IMR-90 (cell line): ENCODE measurements at places on chromosomes 1 and 21. TPM values are rescaled to one million over a fixed set of nuclear protein-coding genes. Genes with fewer than 3 reads are reported as not detected.

DNA sequence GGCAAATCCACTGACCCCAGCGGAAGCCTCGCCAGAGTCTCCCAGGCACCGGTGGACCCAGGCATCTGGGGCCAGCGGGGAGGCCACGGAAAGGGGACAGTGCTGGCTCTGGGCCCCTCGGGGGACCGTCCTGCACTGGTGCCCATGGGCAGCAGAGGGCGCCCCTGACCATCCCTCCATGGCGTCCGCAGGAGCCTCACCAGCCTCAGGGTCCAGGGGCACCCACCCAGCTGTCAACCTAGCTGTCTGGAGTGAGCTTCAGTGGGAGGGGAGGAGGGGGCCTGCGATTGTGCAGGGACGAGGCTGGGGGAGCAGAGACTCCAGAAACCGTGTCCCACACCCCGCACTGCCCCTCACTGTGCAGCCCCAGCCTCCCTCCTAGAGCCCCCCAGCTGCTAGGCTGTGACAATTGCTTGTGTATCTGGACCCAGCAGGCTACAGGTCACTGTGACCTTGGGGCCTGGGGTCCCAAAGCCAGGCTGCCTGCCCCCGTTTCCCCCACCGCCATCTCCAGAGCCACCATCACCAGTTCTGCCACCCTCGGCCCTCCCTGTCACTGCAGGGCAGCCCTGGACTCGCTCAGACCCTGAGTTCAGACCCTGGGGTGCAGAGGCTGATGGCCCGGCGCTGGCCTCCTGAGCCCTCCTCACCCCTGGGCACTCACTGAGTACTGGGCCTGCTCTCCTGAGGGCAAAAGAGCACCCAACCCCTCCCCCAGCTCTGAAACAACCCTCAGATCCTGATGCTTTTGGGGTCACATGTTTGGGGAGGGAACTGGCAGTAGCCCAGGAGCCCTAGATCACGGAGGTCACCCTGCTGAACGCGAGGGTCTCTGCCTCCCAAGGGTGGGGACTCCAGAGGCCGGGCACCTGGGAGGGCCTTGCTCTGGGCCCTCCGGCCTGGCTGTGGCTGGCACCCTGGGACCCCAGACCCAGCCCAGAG is 10.6 kb upstream of the COL6A1 start:
- peak; percentile 44 for DNase-seq

DNA sequence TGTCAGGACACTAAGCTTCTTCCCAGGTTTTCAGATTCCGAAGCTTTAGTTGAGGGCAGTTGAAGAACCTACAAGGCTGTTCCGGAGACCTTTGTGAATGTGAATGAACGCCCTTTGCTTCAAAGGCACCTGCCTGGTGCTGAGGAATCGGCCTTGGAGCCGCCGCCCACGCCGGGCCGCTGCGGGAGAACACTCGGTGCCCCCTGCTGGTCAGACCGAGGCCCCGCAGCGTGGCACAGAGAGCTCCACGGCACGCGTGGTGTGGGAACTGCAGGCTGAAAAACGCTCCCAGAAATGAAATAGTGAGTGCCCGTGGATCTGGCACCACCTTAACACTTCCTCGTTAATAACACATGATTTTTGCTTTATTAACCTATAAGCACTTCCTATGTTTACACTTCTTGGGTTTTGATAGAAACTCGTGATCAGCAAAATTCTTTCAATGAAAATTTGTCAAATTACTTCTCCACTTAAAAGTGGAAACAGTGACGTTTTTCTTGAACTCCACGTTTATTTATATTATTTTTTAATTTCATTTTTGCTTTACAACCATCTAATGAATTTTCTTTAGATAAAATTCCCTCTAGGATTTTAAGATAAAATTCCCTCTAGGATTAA is 460.6 kb downstream of the DSCAM start:
- DNase-seq = no peak

The CD53 gene
- total RNA-seq = not detected in 2 replicates

The IFI44 gene
- 2.5 and 2.7 TPM in 2 replicates for total RNA-seq

- no peak for DNase-seq
These were observed 25.0 kb upstream of the CTTNBP2NL start for GRCh38 chr1:112370996-112371395.

DNA sequence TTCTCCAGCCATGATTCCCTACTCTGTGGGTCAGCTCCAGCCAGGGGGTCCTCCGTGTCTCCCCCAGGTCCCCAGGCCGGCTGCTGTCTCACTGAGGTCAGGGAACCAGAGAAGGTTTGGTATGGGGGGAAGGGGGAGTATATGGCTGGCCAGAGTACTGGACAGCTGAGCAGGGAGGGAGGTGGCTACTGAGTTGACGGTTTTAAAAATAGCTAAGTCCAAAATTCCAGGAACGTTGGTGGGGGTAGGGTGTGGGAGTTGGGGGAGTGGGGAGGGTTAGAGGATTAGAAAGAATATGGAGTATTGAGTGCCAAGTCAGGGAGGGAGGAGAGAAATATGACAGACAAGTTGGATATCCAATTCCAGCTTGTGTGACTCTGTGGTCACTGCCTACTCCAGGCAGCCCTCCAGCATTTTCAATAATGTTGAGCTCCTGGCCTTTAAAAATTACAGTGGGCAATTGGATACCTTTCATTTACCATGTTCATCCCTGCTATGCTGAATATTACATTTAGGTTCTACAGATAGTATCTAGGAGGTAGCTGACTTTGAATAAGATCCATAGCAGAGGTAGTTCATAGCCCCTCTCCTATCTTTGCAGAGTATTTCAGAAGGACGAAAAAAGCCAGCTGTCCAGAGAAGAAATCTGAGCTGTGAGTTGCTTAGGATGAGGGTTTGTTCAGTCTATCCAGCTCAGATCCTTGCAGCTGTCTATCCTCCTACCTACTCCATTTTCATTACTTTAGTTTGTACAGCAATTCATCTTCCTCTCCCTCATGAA is at the start of gene HJV:
HJV (minus strand) TSS at position 114 of the 781 bp plus-strand sequence. CDS start 1,504 bp downstream, outside the sequence.
- no peak for DNase-seq

The STIL gene
- 17.2 and 19.2 TPM in 2 replicates for total RNA-seq

DNA sequence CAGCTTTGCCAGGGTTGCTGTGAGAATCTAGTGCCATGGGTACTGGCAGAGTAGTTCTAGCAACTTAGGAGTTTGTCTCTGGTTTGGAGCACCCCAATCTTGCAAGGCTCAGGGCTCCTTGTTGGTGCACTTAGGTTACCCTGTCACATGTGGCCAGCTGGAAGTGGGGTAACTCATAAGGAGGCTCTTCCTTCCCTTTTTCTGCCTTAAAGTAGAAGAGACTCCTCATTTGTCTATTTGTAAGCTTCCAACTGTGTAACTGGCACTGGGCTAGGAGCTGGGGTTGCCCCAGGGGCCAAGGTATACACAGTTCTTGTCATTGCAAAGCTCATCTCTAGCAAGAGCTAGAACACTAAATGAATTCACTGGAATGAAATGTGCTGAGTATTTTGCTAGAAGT is 10.6 kb downstream of the MROH7 start:
- DNase-seq = no peak

DNA sequence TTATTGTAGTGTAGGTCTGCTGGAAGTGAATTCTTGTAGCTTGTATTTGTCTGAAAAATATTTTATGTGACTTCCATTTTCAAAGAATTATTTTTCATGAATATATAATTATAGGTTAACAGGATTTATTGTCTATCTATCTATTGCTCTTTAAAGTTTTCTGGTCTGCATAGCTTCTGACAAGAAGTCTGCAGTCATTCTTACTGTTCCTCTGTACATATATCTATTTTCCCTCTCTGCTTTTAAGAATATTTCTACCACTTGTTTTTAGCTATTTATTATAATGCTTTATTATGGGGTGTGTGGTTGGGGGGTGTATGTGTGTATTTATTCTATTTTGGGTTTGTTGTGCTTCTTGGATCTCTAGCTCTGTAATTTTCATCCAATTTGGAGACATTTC is 77.4 kb downstream of the ETS2 start:
- DNase-seq = no peak

DNA sequence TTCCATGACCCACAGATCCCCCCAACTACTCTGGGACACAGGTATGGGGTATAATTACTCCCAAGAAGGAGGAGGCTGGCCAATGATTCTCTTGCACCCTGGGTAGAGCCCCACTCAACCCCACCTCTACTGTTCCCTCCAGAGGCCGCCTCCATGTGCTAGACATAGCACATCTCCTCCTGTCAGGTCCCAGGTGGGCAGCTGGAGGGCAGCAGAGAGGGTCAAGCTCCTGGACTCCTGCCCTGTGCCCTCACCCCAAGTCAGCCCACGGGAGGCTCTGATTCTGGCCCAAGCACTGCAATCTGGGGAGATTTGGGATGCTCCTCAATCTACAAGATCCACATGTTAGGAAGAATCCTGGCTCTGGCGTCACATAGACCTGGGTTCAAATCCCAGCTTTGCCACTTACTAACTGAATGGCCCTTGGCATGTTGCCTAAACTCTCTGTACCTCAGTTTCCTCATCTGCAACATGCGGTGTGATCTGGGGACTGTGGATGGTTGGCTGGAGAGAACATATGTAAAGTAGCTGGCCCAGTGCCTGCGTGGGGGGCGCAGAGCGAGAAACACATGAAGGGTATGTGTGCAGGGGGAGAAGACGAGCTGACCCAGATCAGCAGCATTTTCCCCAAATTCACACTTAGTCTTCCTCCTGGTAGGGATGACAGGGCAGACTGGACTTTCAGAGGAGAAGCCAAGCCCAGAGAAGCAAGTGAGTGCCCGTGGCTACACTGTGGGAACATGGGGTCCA is 23.2 kb downstream of the TNNT2 start:
- DNase-seq = no peak

DNA sequence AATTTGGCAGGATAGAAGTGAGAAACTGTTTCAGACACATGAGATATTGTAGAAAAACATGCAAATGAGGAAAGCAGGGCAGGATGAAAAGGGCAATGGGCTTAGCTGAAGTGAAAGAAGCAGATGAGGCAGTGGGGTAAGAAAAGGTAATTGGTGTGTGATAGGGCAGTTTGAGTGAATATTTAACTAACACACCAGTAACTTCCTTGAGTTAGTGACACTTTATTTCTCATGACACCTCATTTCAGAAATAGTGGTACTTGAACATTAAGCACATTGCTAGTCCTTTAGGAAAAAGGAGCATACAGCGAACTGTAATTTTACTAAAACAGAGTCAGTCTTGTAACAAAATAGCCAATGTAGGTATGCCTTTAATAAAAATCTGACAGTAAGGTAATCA is 415.0 kb downstream of the DPYD start:
- DNase-seq = no peak

The GPR52 gene
- 0.90 and 2.2 TPM in 2 replicates for total RNA-seq

DNA sequence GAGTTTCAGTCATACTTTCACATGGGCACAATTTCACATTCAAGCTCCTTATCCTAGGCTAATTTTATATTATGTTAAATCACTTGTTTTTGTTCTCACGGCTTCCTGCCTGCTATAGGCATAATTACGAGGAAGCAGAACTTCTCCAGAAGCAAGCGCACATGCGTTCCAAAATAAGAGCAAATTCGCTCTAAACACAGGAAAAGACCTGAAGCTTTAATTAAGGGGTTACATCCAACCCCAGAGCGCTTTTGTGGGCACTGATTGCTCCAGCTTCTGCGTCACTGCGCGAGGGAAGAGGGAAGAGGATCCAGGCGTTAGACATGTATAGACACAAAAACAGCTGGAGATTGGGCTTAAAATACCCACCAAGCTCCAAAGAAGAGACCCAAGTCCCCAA is at the start of gene CORT:
CORT (plus strand) TSS at position 281 of the 400 bp plus-strand sequence. CDS start 193 bp downstream, outside the sequence.
- no peak for DNase-seq

DNA sequence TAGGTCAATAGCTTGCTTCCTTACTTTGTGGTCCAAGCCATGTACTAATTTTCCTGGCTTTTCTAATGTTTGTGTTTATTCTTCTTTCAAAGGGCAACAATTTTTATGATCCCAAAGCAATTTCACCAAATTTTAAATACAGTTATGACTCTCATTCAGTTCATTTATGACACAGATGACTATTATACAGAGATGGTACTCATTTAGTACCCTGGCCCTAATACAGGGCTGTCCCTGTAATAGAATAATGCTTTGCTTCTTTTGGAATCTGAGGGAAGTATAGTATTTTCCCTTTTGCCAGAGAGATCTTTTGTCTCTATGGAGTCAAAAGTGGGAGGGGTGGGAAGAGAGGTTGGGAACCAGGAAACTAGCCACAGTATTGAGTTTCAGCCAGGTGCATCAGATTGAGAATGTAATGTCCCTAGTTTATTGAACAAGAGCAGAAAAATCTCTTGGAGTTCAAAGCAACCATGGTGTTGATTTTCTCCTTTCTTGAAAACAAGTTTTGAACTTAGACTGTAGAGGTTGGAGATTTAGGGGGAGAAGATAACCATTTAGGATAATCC is 20.4 kb downstream of the DENND2D start:
- no peak for DNase-seq

The ST6GALNAC3 gene
- total RNA-seq = 0.56 and 1.3 TPM in 2 replicates

The CAMK1G gene
- 0.72 and 0.83 TPM in 2 replicates for total RNA-seq

The BMP8A gene
- not detected in 2 replicates for total RNA-seq

GRCh38 chr1:64754173-64754572 is 9.3 kb downstream of the RAVER2 start:
- no peak for DNase-seq

GRCh38 chr1:15206418-15207030 is 40.5 kb upstream of the FHAD1 start:
- peak; percentile 58 for DNase-seq

- peak; percentile 4 for DNase-seq
These were observed 26.8 kb upstream of the ABCB10 start for GRCh38 chr1:229585338-229585737.

DNA sequence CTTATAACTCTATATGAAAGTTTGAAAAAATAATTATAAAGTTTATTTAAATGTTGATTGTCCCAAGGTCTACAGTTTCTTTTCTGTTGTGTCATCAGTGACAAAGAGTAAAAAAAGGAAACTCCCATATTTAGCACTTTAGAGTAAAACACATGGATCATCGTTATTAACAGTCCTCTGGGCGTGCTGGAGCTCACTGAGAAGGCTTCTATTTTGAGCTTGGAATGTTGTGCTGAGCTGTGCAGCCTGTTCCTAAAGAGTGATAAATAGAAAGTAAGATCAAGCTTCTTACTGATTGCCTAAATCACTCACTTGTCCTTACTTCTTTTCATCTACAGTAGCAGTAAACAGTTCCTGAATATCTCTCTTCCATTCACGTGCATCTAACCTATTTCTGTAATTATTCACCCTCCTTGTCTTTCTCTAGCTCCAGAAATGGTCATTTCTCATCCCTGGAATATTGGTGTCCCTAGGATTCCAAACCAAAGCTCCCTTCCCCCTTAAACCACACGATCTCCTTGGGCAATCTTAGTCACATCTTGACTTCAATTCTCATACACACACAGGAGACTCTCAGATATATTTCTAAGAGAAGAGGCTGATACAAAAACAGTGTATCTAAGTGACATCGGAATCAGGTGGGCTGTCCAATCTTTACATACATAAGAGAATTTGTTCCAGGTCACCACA is 11.9 kb downstream of the GBP5 start:
- no peak for DNase-seq
